Spleen (tissue), 13 donors: ENCODE measurements at places on chromosomes 6 and 20. TPM values are rescaled to one million over a fixed set of nuclear protein-coding genes. Genes with fewer than 3 reads are reported as not detected.
A peak's percentile ranks its signal among the peaks of the same experiment; 100 is the strongest.

Gene C20orf202
- 0.37 TPM for total RNA-seq

DNA sequence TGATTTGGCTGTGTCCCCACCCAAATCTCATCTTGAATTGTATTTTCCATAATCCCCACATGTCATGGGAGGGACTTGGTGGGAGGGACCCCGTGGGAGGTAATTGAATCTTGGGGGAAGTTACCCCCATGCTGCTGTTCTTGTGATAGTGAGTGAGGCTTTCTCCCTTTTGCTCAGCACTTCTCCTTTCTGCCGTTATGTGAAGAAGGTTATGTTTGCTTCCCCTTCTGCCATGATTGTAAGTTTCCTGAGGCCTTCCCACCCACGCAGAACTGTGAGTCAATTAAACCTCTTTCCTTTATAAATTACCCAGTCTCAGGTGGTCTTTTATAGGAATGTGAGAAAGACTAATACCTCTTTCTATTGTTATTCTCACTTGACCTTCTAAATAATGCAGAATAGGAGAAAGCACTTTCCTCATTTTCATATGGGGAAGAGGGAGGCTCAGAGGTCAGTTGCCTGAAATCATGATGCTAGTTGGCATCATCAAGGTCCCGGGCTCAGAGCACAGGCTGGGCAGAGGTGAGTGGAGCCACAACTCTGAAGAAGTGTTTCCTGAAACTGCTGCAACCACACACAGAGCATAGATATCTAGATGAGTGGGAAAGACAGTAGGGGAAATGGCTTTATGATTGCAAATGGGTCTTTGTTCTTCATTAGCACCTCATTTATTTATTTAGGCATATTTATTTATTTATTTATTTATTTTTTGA, 191.0 kb downstream of the QKI start:
- H3K4me1 ChIP-seq: no peaks in the 10 kb centered on the region
- no peaks in the 10 kb centered on the region for H3K27me3 ChIP-seq
- DNase-seq: no peak
- no peak overlapping the region for H3K4me3 ChIP-seq

Gene WFDC2
- 0.74 TPM for total RNA-seq

DNA sequence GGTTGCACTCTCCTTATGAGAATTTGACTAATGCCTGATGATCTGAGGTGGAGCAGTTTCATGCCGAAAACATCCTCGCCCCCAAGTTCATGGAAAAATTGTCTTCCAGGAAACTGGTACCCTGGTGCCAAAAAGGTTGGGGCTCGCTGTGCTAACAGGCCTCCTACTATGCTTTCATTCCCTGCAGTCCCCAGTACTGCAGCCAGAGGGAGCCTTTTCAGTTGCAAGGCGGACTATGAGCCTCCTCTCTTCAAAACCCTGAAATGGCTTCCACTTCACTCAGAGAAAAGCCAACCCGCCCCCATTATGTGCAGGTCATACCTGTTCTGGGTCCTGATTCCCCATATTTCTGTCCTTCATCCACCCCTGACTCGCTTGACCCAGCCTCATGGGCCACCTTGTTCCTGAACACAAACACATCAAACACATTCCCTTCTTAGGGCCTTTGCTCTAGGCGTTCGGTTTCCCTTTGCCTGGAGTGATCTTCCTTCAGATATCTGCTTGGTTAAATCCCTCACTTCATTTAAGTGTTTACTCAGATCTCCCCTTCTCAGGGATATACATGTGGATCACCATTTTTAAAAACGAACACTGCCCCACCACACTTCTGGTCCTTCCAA, 173.7 kb downstream of the PHACTR1 start:
- no peaks in the 10 kb centered on the region for H3K27me3 ChIP-seq
- H3K4me1 ChIP-seq: no peaks in the 10 kb centered on the region
- H3K4me3 ChIP-seq: no peak overlapping the region
- DNase-seq: no peak

Gene SLC17A2
- not detected for total RNA-seq

Gene BCAS1
- not detected for total RNA-seq

GRCh38 chr6:30725713-30726505, 5.8 kb downstream of the TUBB start:
- peak; percentile 47 for DNase-seq
- H3K27ac ChIP-seq: no peak overlapping the region
- H3K36me3 ChIP-seq: peaks cover 89% of the 10 kb centered on the region
- peaks cover 54% of the 10 kb centered on the region for H3K4me1 ChIP-seq

Gene RAB44
- total RNA-seq: 1.0 TPM

GRCh38 chr20:48613926-48614325, 213.9 kb downstream of the PREX1 start:
- H3K36me3 ChIP-seq: no peaks in the 10 kb centered on the region
- no peak overlapping the region for H3K27ac ChIP-seq
- H3K27me3 ChIP-seq: no peaks in the 10 kb centered on the region
- DNase-seq: no peak
- no peaks in the 10 kb centered on the region for H3K4me1 ChIP-seq
- H3K4me3 ChIP-seq: no peak overlapping the region

Gene PAX1
- total RNA-seq: not detected

- H3K27ac ChIP-seq: no peak overlapping the region
- H3K36me3 ChIP-seq: no peaks in the 10 kb centered on the region
- peak; percentile 40 for DNase-seq
- no peak overlapping the region for H3K4me3 ChIP-seq
- H3K4me1 ChIP-seq: no peaks in the 10 kb centered on the region
- no peaks in the 10 kb centered on the region for H3K27me3 ChIP-seq
These were observed 83.6 kb downstream of the MRPL14 start for GRCh38 chr6:44043479-44044153.

DNA sequence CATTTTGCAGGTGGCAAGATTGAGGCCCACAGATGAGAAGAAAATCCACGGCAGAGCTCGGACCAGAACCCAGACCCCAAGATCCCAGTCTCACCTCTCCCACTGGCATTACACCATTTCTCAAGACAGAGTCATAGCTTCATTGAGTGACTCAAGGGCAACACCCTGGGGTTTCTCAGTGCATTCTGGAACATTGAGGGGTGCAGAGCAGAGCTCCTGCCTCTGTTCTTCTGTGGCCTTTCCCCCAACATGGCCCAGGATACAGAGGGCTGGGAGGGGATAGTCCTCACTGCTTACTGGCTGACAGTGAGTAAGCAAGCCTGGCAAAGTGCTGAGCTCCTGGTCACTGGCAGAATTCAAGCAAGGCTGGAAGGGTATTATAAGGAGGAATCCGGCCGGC, 74.0 kb downstream of the MDGA1 start:
- peaks cover 19% of the 10 kb centered on the region for H3K4me1 ChIP-seq
- H3K4me3 ChIP-seq: no peak overlapping the region
- H3K36me3 ChIP-seq: no peaks in the 10 kb centered on the region
- no peak overlapping the region for H3K27ac ChIP-seq

Gene CRISP2
- 0.52 TPM for total RNA-seq

Gene BACH2
- total RNA-seq: 47.4 TPM

Gene TXLNB
- total RNA-seq: 4.3 TPM

DNA sequence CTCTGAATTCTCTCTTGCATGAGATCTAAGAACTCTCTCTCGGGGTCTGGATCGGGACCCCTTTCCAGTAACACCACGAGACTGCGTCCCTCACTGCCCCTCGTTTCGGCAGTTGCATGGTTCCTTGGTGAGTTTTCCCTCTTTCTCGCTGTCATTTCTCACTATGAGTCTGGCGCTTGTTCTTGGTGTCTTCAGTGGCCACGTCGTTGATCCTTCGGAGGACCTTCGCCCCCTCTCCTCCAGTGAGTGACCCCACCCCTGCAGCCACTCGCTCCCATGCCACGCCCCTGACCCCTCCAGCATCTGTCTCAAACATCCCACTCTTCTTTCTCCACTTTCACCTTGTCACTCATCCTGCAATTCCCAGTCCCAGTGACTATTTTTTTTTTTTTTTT, 23.0 kb downstream of the SYNJ2 start:
- no peak overlapping the region for H3K27ac ChIP-seq
- peak; percentile 52 for DNase-seq
- no peaks in the 10 kb centered on the region for H3K27me3 ChIP-seq

DNA sequence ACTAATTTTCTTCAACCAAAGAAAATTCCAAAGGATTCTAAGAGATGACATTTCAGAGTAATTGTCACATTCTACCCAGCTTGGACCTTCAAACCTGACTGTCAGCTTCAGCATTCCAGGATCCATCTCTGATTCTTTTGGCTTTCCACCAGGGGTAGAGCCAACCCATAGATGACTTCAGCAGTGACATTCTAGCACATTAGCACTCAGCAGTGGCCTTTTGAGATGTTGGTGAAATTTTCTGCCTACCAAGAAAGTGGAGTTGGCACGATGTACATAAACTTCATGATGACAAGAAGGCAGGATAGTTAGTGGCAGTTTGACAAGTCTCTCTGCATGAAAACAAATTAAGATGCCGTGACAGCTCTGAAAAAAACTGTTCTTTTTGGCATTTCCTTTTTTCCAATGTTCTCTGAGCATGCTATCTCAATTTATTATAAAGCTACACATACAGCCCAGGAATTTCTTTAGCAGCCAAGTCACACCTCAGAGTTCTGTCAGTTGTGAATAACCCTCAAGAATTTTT, 466.5 kb upstream of the RNF217 start:
- no peaks in the 10 kb centered on the region for H3K4me1 ChIP-seq
- H3K4me3 ChIP-seq: no peak overlapping the region

GRCh38 chr20:52572687-52573086, 381.1 kb upstream of the ZFP64 start:
- H3K27me3 ChIP-seq: no peaks in the 10 kb centered on the region
- H3K4me1 ChIP-seq: no peaks in the 10 kb centered on the region
- H3K36me3 ChIP-seq: no peaks in the 10 kb centered on the region
- H3K4me3 ChIP-seq: no peak overlapping the region

GRCh38 chr6:108544606-108545005, 16.1 kb upstream of the FOXO3 start:
- H3K4me1 ChIP-seq: peaks cover 22% of the 10 kb centered on the region
- no peak overlapping the region for H3K27ac ChIP-seq
- no peaks in the 10 kb centered on the region for H3K36me3 ChIP-seq
- DNase-seq: no peak

GRCh38 chr6:71529769-71530168, 241.2 kb downstream of the OGFRL1 start:
- no peaks in the 10 kb centered on the region for H3K36me3 ChIP-seq
- no peaks in the 10 kb centered on the region for H3K27me3 ChIP-seq
- H3K27ac ChIP-seq: no peak overlapping the region
- H3K4me3 ChIP-seq: no peak overlapping the region
- H3K4me1 ChIP-seq: no peaks in the 10 kb centered on the region
- no peak for DNase-seq

GRCh38 chr6:85050149-85050548, 285.8 kb upstream of the TBX18 start:
- no peak for DNase-seq
- H3K4me3 ChIP-seq: no peak overlapping the region
- H3K36me3 ChIP-seq: no peaks in the 10 kb centered on the region
- no peak overlapping the region for H3K27ac ChIP-seq

DNA sequence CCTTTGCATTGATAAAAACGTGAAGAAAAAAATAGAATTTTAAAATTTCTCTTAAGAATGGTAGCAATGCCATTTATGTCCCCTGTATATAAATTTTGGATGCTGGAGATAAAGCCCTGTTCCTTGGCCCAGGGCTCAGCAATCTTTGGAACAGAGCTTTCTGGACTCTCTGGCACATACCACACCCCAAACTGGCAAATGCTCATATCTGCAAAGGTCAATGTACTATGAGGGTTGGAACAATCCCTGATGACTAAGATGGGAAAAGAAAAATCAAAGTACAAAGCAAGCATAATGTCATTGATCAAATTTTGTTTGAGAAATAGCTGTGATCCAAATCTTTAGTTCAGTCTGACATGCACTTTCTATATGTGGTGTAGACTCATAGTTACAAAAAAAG, 158.1 kb upstream of the HCRTR2 start:
- H3K4me1 ChIP-seq: no peaks in the 10 kb centered on the region
- no peaks in the 10 kb centered on the region for H3K36me3 ChIP-seq
- no peaks in the 10 kb centered on the region for H3K27me3 ChIP-seq
- H3K4me3 ChIP-seq: no peak overlapping the region
- DNase-seq: no peak

- no peaks in the 10 kb centered on the region for H3K27me3 ChIP-seq
- peaks cover 10% of the 10 kb centered on the region for H3K4me1 ChIP-seq
- H3K4me3 ChIP-seq: no peak overlapping the region
These were observed 62.6 kb downstream of the IGF2R start for GRCh38 chr6:160031442-160031841.

DNA sequence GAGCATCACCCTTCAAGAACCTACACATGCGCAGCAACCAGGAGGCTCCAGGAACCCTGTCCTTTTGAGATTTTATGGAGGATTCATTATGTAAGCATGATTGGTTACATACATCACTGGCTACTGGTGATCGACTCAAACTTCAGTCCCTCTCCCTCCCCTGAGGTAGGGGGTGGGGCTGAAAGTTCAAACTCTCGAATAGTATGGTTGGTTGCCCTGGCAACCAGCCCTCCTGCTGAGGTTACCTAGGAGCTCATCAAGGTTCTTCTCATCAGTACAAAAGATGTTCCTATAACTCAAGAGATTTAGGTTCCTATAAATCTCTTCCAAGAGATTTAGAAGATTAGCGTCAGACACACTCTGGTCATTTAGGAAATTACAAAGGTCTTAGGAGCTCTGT, 21.9 kb upstream of the ZSCAN9 start:
- H3K27ac ChIP-seq: no peak overlapping the region
- no peaks in the 10 kb centered on the region for H3K4me1 ChIP-seq
- DNase-seq: no peak
- no peaks in the 10 kb centered on the region for H3K36me3 ChIP-seq

- H3K27ac ChIP-seq: no peak overlapping the region
- no peaks in the 10 kb centered on the region for H3K36me3 ChIP-seq
- no peak overlapping the region for H3K4me3 ChIP-seq
- H3K27me3 ChIP-seq: no peaks in the 10 kb centered on the region
- DNase-seq: no peak
These were observed 1130.1 kb downstream of the HACE1 start for GRCh38 chr6:103729658-103730057.

Gene RUNX2
- 9.4 TPM for total RNA-seq

Gene SMPDL3A
- total RNA-seq: 38.1 TPM
